Stimulated activated CD8-positive, alpha-beta memory T cell treated with anti-CD3 and anti-CD28 coated beads, Interleukin-15, amount 100 ng/mL, for 4 hours (primary cell): ENCODE measurements at places on chromosomes 4 and X.

- DNase-seq = no peak
These were observed 306.4 kb downstream of the PTTG2 start for GRCh38 chr4:38266616-38267015.

DNA sequence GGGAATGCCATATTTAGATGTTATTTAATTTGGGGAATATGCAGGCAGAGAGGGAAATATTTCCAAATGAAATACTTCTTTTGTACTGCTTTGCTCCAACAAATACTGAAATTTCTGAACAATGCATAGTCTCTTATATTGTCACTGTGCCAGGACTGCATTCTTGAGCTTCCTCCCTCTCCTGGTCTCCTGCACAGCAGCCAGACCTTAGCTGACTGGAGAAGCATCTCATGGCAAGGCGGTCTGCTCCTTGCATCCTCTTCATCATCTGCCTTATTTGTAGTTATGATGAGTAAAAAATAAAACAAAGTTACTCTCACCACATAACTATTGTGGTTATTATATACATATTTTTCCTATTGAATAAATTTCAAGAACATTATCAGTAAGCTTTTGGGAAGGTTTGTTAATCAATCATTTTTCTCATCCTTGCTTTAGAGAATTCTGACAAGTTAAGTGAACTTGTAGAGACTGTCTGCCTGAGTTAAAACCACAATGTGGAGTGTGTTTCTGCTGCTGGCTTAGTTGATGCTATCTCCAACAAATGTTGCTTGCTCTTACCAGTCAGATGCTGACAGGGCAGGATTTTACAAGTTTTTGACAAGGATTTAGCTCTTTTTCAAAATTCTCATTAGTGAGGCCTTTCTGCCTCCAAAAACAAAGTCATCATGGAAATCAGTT lies 153.6 kb downstream of the SOWAHB start:
- DNase-seq = no peak

DNA sequence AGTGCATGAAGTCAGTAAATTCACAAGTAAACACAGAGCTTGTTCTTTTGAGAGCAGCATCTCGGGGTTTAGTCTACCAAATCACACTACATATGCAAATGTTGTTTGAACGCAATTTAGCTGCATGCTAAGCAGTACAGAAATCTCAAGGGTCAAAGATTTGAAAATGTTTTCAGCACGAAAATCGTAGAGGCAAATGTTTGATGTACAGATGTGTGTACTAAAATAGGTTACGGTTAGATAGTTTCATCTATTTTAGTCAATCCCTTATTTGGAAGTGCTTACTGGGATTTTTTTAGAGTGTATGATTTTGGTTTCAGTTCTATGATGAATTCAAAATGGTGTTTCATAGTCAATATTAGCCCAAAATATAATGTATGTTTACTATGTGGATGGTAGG lies 1928.2 kb upstream of the TENM3 start:
- DNase-seq = no peak

GRCh38 chr4:109648997-109649575 lies 54.2 kb downstream of the CASP6 start:
- no peak for DNase-seq

GRCh38 chr4:55868581-55869090 lies 15.2 kb downstream of the EXOC1 start:
- no peak for DNase-seq

DNA sequence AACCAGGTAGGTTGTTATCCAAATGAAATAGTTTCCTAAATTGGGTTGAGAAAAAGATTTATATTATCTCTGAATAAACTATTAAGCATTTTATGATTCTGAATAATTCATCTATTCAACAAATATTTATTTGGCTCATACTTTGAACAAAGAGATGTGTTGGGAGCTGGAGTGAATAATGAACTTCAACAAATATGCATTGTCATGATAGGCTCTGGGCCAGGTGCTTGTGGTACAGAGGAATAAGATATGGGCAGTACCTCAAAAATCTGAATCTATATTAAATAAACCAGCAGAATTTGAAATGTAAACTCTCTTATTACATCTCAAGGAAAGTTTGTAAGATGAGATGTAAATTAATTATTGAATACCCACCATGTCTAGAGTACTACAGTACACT lies 75.7 kb upstream of the DCLK2 start:
- no peak for DNase-seq

GRCh38 chrX:106177982-106178321 lies 9.8 kb downstream of the PWWP3B start:
- no peak for DNase-seq

DNA sequence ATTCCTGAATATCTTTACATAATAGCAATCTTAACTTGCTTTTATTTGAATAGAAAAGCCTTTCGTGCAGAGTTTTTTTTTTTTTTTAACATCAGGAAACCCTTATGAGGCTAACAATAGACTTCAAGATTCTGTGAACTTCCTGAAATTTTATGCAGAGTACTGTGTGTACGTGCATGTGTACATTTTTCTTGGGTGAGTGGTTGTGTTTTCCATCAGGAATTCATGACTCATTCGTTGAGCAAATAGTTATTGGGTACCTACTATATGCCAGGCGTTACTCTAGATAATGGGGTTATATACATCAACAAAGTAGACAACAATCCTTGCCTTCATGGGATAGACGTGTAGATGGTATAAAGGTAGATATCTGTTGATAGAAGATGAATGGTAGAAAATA lies 59.1 kb downstream of the MRPL1 start:
- DNase-seq = no peak

- DNase-seq = no peak
These were observed 82.9 kb upstream of the RBPJ start for GRCh38 chr4:26237916-26238315.

GRCh38 chrX:38768079-38768478 lies 33.2 kb upstream of the MID1IP1 start:
- DNase-seq = no peak

DNA sequence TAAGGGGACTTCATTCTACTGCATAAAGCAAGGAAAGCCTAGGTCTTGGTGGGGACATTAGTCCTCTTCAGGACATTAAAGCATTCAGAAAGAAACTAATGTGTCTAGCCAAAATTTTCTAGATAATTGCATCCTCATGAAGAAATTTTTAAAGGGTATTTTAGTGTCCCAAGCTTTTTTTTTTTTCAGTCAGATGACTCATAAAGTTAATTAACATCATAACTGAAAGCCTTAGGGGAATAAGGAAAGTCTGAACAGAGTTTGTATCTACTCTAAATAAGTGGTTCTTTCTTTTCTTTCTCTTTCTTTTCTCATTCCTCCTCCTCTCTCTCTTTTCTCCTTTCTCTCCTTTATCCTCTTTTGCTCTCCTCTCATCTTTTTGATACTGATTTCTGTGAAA lies 202.4 kb downstream of the ADAMTS3 start:
- no peak for DNase-seq

DNA sequence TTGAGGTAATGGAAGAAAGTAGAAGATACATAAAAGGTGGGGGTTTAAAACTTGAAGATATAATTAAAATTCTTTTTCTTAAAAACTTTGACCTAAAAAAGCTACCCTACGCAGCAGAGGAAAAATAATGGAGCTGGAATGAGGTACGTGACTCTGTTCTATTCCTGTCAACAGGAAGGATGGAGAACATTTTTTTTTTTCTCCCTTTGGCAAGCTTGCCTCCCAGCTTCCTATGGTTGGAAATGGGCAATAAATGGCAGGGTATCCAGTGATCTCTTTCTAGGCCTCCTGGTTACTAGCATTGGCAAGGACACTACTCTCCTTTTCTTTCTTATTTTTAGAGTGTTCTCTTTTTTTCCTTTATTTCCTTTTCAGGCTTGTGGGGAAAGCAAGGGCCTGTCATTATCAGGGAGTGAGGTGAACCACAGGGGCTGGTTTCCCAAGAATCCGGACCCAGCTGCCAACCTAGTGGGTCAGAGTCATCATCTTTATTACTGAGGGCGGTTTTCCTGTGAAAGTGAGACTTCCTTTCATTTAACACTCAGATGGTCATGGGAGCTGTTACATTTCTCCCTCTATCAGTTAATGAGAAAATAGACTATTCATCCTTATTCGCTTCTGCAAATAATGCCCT lies 224.6 kb downstream of the SPRY1 start:
- DNase-seq = no peak

GRCh38 chr4:168177546-168178149 lies 85.3 kb downstream of the ANXA10 start:
- DNase-seq = no peak

DNA sequence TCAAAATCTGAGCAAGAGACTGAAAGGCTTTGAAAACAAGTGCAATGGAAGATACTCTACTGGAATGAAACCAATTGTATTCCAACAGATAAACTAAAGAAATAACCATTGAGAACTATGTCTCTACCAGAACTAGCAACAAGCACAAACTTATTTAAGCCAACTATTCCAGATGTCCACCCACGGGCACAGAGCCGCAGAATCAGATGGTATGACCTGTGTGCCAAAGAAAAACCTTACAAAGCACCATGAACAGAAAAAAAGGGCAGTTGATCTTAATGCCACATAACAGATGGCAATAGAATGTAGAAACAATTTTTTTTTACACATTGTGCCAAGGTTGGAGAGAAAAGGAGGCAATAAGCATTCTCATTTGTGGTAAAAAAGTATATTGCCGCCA lies 269.3 kb upstream of the ADGRL3 start:
- DNase-seq = no peak

- DNase-seq = no peak
These were observed 8.9 kb downstream of the TCEANC start for GRCh38 chrX:13661735-13662288.

DNA sequence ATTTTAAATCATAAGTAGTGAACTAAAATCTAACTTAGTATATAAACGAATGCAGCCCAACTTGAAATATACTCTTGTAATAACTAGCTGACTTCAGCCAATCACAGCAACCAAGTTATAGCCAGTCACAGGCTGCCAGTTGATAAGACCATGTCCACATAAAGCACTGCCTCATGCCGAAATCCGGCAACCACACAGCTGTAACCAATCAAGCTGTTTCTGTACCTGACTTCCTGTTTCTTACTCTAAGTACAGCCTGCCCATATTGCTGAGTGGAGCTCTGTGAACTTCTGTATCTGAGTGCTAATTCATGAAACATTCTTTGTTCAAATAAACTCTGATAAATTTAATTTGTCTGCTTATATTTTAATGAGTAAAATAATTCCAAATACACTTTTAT lies 805.3 kb upstream of the EPHA5 start:
- DNase-seq = no peak

- DNase-seq = no peak
These were observed 71.3 kb upstream of the ACSL1 start for GRCh38 chr4:184896868-184897715.

GRCh38 chr4:47391256-47391655 lies 72.2 kb downstream of the COMMD8 start:
- no peak for DNase-seq

DNA sequence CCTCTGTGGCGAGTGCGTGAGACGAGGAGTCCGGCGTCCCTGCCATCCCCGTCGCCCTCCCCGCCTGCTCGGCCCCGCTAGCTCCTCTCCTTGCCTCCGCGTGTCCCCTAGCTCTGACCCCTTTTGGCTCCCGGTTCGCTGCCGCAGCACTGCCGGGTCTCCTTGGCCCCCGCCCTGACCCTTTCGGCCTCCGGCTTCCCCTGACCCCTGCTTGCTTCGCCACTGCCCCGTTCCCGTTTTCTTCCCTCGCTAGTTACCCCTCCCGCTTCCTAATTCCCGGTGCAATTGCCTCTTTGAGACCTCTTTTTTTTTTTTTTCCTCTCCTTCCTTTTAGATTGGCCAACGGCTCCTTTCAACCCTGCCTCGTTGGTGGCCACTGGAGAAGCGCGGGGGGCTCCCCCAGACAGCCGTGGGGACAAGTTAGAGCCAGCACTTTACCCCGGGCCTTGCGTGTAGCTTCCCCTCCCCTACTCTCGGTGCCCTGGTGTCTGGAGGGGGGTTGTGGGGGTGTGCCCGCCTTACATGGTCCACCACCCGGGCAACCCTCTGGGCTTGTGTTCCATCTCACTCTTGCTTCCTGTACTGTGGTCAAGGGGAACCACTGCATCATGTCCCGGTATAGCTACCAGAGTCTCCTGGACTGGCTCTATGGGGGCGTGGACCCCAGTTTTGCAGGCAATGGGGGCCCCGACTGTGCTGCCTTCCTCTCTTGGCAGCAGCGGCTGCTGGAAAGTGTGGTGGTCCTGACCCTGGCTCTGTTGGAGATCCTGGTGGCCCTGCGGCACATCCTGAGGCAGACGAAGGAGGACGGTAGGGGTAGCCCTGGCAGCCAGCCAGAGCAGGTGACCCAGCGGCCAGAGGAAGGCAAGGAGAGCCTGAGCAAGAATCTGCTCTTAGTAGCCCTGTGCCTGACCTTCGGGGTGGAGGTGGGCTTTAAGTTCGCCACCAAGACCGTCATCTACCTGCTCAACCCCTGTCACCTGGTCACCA lies 548 bp downstream of the TMEM164 start:
- DNase-seq = no peak

- DNase-seq = no peak
These were observed 983.7 kb upstream of the PABPC4L start for GRCh38 chr4:135185256-135185655.

DNA sequence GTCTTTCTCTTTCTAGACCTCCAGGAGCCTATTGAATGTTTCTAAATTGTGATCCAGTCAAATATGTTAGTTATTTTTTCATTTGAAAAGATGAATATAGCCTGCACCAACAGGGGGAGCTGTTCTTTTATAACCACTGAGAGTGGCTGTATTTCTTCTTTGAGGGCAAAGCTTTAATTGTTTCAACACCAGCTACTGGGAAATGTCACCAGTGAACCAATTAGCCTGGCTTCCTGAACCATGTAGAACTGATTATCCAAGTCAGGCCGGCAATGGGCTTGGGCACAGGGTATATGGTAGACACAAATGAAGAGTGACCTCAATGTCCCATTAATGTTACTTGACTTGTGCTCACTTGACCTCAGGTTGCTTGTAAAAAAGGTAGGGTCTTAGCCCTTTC lies 4.8 kb upstream of the DAPP1 start:
- DNase-seq = no peak

DNA sequence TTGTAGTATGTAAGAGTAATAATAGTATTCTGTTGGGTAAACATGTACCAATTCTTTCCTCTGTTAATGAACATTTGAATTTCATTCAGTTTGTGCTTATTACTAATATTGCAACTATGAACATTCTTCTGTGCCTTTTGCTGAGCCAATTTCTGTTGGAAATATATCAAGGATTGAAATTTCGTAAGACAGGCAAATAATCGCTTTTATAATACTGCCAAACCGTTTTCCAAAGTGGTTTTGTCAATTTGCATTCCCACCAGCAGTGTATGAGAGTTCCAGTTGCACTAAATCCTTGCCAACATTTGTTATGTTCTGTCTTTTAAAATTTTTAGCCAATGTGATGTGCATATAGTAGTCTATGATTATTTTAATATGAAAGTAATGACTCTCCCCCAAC lies 38.6 kb downstream of the MAGEB17 start:
- no peak for DNase-seq

DNA sequence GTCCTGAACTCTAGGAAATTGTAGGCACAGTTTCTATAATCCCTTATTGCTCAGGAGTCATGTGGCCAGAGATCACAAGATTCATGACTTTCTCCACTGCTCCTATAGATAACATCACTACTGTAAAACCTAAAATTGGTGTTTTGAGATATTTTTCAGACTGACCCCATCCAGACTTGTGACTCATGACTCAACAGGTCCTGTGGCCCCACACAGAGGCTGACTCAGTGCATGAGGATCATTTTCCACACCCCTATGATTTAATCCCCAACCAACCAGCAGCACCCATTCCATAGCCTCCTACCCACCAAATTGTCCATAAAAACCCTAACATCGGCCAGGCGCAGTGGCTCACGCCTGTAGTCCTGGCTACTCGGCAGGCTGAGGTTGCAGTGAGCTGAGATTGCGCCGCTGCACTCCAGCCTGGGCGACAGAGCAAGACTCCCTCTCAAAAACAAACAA lies 13.2 kb upstream of the XIAP start:
- no peak for DNase-seq
